Mesenteric fat pad (tissue), 1 donor: ENCODE measurements at places on chromosomes 1 and 21.
A peak's percentile ranks its signal among the peaks of the same experiment; 100 is the strongest.

- DNase-seq: no peak
These were observed 102.1 kb downstream of the TYW3 start for GRCh38 chr1:74835051-74835450.

- DNase-seq: no peak
These were observed 264.1 kb downstream of the FOXD2 start for GRCh38 chr1:47701741-47702515.

DNA sequence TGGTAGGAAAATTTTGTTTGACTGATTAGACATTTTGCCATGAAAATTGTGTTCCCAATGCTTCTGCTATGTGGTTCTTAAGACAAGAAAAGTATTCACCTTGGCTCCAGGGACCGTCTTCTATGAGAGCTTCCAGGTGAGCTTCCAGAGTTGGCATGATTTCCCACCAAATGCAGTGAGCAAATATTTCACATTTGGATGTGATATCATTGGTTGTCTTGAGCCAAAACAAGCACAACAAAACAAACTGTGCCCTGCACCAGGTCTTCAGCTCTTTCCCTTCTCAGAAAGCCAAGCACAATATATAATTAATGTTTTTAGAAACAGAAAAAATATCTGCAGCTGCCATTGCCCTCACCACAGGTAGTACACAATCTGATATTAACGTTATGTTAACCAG, 1009.0 kb downstream of the PLA2G4A start:
- no peak for DNase-seq

- no peak for DNase-seq
These were observed 9.4 kb upstream of the MT1HL1 start for GRCh38 chr1:237013608-237014007.

DNA sequence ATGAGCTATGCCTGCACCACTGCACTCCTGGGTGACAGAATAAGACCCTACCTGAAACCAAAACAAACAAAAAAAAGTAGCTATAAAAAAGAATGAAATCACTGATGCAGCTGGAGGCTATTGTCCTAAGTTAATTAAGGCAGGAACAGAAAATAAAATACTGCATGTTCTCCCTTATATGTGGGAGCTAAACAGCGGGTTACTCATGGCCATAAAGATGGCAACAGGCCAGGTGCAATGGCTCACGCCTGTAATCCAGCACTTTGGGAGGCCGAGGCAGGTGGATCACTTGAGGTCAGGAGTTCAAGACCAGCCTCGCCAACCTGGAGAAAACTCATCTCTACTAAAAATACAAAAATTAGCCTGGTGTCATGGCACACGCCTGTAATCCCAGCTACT, 152.7 kb downstream of the PIK3R3 start:
- DNase-seq: no peak

DNA sequence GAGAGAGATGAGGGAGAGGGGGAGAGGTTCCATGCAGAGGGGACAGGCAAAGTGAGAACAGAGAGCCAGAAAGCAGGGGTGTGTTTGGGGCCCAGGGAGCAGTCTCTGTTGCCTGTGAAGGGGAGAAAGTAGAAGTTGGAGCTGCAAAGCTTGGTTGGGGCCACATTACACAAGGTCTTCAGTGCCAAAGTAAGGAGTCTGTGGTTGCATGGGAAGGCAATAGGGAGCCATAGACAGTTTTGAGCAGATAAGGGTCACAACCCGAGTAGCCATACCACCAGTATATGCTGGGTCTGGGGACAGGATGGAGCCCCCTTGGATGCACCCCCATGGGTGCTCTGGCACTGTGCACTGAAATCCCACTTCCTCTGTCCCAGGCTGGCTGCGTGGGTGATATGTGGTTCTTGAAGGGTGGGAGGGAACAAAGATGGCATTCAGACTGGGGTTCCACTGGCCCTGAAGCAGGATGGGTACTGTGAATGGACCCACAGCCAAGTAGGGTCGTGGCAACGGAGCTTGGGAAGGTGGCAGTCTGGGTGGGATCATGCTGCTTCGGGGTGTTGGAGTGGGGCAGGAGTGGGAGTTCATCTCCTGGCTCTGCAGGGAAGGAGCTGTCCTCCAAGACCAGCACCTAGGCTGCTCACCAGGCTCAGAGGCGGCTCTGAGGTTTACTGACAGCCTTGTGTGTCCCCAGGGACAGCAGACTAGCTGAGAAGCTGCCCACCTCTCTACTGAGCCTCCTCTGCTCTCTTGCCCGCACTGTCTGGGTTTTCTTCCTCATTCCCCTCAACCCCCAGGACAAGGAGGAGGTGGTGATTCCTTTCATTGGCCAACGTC, 12.1 kb downstream of the DRAXIN start:
- no peak for DNase-seq

DNA sequence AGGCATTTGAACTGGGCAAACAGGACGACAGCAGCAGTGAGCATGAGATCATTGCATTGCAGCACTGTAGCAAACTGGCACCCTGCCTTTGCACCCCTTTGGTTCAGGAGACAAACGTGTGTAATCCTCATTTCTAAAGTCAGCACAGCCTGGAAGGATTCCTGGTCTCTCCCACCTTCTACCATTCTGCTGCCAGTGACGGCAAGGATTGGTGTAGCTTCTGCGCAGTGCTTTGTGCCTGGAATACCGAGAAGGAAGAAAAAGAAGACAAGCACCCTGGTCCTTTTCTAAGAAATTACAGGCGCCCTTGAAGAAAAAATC, 805.3 kb downstream of the USP25 start:
- DNase-seq: no peak

- DNase-seq: no peak
These were observed 961 bp downstream of the RBM15 start for GRCh38 chr1:110340207-110340468.

- no peak for DNase-seq
These were observed 113.7 kb downstream of the ZNF281 start for GRCh38 chr1:200296091-200296661.

GRCh38 chr1:112904831-112905261, 51.1 kb downstream of the SLC16A1 start:
- no peak for DNase-seq

- DNase-seq: no peak
These were observed 14.4 kb downstream of the SLC41A1 start for GRCh38 chr1:205798577-205798976.

- no peak for DNase-seq
These were observed 23.7 kb downstream of the KCNC4 start for GRCh38 chr1:110233861-110234260.

- DNase-seq: no peak
These were observed 4.9 kb upstream of the SLC44A5 start for GRCh38 chr1:75615613-75616435.

GRCh38 chr21:42725416-42725930, 72.1 kb downstream of the PDE9A start:
- DNase-seq: no peak

GRCh38 chr1:158422212-158422611, 3.8 kb downstream of the OR10K2 start:
- DNase-seq: no peak

DNA sequence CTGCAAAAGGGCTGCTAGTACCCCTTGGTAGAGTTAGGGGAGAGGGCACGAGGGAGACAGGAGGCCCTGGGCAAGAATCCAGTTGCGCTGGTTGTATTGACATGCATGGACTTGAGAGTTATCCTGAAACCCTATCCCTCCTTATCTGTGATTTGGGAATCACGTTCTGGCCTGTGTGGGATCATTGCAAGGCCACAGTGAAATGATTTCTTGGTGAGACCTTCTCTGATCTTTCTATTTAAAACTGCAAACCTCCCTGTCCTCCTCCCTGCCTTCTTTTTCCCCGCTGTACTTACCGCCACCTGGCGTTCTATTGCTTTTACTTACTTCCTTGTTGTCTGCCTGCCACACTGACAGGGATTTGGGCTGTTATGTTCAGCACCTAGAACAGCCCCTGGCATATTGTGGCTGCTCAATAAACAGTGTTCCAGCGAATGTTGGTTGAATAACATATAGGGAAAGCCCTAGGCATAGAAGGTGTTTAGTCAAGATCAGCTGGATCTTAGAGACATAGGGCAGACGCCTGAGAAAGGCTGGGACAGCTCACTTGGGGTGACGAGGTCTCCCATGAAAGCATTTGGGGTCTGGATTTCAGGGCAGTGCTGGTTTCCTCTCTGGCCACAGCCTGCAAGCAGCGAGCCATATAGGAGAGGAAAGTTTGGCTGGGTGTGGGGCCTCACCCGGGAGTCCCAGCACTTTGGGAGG, 25.6 kb downstream of the ALPL start:
- no peak for DNase-seq

- DNase-seq: peak; percentile 77
These were observed 171.6 kb upstream of the C1orf174 start for GRCh38 chr1:4071653-4072052.

- DNase-seq: no peak
These were observed 554 bp downstream of the EVA1C start for GRCh38 chr21:32413015-32413504.

DNA sequence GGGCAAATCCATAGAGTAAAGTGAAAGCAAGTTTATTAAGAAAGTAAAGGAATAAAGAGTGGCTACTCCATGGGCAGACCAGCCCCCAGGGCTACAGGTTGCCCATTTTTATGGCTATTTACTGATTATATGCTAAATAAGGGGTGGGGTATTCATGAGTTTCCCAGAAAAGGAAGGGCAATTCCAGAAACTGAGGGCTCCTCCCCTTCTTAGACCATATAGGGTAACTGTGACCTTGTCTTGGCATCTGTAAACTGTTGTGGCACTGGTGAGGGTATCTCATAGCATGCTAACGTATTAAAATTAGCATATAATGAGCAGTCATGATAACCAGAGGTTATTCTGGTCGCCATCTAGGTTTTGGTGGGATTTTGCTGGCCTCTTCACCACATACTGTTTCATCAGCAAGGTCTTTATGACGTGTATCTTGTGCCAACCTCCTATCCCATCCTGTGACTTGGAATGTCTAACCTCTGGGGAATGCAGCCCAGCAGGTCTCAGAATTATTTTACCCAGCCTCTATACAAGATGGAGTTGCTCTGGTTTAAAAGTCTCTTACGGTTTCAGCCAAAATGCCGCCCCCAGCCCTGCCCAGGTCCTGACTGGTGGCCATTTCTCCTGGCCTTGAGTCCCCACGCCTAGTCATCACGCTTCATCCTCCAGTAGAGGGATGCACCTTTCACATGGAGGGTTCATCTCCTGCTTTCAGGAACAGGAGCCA, 982 bp upstream of the TRIM17 start:
- DNase-seq: no peak

DNA sequence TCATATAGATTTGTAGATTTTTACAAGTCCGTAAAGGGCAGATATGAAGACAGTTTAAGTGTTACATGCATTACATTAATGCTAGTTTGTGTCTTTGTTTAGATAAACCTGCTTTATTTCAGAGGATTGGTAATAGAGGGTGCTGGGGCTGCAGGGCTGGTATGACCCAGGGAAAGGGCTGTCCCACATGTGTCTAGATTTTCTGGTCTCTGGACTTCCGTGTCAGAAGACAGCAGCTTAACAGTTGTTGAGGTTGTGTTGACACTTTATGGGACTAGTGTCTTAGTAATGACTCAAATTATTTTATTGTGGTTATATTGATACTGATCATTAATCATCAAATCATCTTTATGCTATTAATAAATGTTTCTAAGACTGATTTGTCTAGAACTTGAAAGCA, 10.1 kb downstream of the PRDM2 start:
- no peak for DNase-seq

- DNase-seq: no peak
These were observed 716 bp downstream of the OLIG2 start for GRCh38 chr21:33026443-33026858.

GRCh38 chr1:168821434-168821833, 92.4 kb upstream of the DPT start:
- no peak for DNase-seq

DNA sequence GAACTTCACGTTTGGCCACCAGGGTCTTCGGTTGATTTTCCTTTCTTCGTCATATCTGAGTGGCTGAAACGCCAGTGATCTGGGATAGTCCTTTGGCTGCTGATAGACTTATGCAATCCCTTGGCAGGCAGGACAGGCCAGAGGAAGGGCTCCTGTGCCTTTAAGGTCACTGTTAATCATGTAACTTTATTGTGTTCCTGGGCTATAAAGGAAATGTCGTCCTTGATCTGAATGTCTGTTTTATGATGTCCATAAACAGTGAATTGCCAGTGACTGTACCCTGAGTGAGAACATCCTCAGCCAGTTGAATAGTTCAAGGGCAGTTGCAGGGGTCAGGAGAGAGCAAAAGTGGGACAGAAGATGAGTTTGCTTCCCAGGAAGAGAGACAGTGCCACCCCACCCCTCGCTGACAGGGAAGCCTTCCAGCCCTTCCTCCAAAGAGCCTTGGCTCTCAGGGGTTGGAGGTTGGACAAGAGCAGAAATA, 68.0 kb downstream of the PDE9A start:
- DNase-seq: no peak

DNA sequence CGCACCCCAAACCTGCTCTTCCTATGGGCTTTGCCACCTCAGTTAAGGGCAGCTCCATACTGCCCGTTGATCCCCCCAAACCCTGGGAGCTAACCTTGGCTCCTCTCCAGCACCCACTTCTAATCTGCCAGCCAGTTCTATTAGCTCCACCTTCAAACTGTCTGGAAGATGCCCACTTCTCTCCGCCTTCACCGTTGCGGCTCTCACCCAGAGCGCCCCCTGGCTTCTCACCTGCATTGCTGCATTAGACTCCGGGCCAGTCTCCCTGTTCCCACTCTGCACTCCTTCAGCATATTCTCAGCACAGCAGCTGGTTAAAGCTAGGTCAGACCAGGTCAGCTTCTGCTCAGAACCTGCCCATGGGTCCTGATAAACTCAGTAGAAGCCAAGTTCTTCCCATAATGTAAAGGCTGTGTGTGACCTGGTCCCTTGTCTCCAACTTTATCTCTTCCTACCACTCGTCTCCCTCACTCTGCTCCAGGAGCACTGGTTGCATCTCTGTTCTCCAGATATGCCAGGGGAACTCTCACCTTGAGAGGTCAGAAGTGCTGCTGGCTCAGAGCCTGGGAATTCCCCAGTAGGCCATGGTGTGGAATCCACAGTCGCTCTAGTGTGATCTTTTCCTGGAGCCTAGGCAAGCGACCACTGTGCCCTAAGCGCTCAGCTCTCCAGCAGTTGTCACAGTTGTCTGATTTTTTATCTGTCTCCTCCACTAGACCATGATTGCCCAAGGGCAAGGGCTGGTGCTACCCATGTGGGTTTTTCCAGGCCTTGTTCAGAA, 150.3 kb downstream of the HMGB4 start:
- DNase-seq: no peak

- DNase-seq: no peak
These were observed 67.5 kb downstream of the CLIC6 start for GRCh38 chr21:34736116-34736874.

DNA sequence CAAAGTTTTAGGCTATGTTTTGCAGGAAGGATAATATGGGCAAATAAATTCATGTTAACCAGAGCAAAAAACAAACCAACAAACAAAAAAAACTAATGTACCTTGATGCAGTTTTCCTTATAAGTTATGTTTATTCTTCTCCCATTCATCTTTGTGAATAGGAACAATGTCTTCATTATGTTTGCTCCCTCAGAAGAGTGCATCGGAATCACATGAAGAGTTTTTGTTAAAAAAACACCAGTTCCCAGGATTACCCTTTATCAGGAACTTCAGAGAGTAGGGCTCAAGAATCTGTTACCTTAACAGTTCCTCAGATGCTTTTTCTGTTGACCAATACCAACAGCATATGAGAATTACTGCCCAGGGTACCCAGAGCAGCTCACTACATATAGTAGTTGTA, 14.6 kb upstream of the PRRC2C start:
- DNase-seq: no peak
